ENCODE measurements at places on chromosomes 4 and X.

DNA sequence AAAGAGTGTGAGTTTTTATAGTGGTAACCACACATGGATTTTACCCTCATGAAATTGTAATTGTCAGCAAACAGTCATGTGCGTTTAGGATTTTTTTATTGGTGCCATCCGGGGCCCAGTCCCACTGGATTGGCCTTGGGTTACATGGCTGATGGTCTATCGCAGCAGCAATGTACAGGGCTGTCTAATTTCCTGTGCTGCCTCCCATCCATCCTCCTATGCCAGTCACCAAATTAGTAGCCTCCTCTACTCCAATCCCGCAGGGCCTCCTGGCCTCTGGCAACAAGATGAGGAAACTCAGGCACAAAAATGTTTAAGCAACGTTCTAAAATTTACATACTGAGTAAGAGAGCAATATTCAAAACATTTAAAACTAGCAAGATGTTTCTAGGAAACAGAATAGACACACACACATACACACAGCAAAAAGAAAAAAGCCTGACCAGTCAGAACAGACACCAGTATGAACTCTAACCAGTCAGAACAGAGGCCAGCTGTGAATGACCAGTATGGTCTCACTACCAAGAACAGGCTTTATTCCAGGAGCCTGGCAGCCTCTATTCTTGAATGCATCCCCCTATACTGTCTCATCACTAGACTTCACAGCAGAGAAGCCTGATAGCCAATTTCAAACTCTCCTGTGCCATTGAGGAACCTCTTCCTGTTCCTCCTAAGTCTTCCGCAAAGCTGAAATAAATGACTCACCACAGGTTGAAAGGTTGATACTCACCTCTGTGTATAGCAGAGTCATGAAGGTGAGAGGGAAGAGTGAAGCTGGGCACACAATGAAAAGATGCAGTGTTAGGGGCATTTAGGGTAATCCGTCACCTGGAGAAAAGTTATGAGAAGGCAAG lies 42.6 kb downstream of the CHRNA9 start:
- DNase-seq, result no peak

- no peak for DNase-seq
Observed at GRCh38 chr4:26964512-26964911, 103.9 kb downstream of the STIM2 start.

DNA sequence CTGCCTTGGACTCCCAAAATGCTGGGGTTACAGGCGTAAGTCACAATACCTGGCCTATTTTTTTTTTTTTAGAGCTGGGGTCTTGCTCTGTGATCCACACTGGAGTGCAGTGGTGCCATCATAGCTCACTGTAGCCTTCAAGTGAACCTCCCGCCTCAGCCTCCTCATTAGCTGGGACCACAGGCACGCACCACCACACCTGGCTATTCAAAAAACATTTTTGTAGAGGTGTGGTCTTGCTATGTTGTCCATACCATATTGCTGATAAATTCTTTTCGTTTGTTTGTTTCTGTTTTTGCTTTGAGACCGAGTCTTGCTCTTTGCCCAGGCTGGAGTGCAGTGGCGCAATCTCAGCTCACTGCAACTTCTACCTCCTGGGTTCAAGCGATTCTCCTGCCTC lies 21.6 kb downstream of the ENOPH1 start:
- no peak for DNase-seq

GRCh38 chr4:46648088-46648744 lies 258.3 kb upstream of the GABRA2 start:
- no peak for DNase-seq

GRCh38 chrX:101409043-101409442 lies 1.0 kb downstream of the HNRNPH2 start:
- DNase-seq, result no peak

GRCh38 chr4:7842384-7843279 lies 97.0 kb downstream of the AFAP1 start:
- no peak for DNase-seq

- no peak for DNase-seq
Observed at GRCh38 chr4:55837903-55838302, 15.5 kb upstream of the EXOC1 start.

- no peak for DNase-seq
Observed at GRCh38 chrX:18098763-18099162, 121.9 kb downstream of the BEND2 start.

DNA sequence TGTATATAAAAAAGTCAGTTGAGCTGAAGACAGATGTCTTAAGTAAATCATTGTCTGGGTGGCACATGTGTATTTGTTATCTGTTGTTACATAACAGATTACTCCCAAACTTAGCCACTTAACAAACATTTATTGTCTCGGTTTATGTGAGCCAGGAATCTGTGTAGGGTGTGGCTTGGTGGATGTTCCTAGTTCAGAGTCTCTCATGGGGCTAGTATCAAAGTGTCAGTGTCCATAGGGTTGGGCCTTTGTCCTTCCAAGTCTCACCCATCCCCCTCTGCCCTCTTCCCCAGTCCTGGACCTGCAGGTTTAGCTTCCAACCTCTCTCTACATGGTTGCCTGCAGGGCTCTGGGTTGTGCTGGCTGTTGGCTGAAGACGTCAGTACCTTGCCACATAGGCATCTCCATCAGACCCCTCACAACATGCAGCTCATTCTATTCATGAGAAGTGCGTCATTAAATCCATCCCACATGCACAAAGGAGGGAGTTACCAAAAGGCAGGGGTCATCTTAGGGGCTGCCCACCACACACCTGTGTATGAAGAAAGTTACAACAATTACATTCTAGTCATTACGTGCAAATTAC lies 127.5 kb downstream of the HS3ST1 start:
- DNase-seq, result no peak

DNA sequence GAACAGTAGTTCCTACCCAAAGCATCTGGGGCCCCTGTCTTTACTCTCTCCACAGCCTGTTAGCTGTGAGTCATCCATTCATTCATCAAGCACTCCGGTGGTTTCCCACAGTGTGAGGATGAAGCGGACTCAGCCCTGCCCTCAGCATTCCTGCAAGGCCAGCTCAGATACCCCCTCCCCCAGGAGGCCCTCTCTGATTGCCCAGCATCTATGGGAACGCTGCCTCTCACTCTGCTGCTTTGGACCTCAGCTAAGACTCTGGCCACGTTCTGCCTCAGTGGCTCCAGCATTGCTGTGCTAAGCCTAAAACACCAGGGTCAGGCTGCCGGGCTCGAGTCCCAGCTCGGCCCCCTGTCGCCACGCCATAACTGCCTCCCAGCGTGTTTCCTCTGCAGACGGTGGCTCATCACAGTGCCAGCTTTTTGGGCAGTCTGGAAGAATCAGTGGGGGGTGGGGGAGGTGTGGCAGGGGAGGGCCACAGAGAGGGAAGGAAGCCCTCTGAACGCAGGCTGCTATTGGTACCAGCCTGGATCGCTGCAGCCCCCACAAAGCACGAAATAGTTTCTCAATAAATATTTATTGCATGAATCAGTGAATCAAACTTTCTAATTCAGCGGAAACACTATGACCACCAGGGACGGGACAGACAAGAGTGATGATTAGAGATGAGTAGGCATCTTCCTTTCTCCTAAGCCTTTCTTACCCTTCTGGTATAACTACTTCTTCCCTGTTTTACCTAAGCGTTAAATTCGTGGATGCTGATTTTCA lies 74.4 kb downstream of the SORCS2 start:
- DNase-seq, result no peak

DNA sequence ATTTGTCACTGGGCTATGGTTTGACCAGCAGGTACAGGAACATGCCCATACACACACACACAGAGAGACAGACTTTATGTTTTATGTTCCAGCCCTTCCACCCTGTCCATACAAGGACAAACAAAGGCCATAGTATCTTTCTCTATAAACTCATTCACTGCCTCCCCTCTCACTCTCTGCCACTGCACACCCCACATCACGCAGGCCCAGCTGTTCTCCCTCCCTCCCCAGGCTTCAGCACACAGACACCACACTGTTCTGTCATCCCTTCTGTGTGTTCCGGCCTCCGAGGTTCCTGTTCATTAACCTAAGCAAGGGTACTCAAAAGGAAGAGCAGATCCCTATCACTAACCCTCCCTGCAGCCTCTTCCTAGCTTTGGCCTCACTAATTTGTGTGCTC lies 17.8 kb downstream of the LAS1L start:
- no peak for DNase-seq

DNA sequence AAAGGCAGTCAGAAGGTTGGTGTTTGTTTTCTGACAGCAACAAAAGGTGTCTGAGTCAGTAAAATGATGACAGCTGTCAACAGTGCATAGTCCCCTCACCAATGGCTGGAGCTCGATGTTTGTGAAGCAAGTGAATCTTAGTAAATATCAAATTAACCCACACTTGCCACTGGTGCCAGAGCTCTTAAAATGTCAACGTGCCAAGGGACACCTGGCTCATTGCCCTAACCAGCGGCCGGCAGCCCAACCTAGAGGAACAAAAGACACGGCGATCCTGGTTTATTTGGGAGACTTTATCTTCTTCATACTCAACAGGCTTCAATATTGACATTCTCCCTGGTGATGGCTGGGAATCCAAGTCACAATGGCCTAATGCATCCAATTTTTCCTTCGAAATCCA lies 143.4 kb downstream of the CPEB2 start:
- DNase-seq, result no peak

DNA sequence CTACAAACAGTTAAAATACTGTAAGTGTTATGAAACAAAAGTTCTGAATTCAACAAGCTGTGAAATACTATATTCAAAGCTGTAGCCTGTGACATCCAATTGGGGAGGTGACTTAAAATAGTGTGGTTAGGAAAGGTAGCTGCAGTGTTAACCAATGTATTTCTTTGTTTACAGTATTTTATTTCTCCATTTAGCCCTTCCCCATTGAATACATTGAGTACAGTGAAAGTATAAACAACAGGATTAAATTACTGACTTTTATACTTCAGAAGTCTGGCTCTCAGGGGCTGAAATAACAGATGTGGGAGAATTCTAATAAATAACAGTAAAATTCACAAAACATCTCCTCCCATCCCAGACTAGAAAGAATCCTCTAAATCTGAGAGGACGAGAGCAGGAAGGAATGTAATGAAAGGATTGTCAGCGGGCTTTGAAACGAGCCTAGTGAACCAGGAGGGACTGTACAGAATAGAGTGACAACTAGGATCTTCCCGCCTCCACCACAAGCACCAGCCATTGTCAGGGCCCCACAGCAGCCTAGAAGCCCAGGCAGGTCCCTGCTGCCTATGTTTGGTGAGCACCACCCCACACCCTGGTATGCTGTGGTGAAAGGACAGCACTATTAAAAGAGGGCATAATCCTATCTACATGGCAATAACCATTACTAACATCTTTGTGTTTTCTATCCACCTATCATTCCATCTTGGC lies 73.7 kb downstream of the SPCS3 start:
- DNase-seq, result no peak

DNA sequence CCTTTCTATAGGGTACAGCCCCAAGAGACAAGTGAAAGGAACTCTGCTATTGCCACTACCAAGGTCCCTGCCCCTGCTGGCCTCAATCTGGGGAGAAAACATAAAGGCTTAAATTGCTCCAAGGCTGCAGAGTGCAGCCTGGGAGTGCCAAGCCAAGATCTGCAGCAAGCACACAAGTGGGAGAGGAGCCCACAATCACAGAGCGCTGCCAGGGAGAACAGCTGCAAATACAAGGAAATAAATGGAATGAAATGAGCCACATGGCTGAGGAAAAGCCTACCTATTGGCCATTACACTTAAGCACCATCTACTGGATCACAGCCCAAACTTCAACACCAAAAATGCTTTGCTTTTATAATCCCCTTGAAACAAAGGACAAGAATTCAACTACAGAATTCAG lies 582.4 kb downstream of the FAM133A start:
- DNase-seq, result no peak

DNA sequence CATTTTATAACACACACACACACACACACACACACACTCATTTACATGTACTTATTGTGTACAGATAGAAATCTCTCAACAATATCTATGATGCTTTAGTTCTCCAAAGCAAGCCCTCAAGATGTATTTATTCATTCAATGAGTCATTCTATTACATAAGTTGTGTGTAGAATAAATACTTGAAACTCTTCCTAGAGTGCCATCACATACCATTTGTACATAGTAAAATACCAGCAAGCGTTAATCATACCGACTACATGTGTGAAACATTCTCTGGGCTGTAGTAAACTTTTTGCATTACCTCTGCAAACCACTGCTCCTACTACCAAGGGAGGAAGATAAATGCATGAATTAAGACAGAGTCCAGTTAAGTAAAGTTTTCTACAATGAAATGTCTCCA lies 70.9 kb downstream of the EPHA5 start:
- no peak for DNase-seq

DNA sequence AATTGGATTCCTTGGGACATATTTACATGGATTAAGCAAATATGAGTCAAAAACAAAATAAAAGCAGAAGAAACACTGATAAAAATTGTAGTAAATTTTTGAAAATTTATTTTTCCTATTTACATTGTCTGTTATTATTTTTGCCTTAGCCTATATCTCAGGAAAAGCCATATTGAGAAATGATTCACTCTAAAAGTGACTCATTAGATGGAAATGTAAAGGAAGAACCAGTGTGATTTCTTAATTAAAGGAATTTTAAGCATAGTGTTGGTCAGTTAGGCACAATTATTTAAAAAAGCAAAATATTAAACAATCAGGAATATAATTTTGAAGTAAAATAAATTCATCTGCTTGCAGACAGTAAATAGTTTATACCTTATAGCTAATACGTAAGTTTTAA lies 167.4 kb upstream of the NAP1L5 start:
- no peak for DNase-seq

GRCh38 chrX:131058136-131058868 lies at the start of gene ARHGAP36:
Gene ARHGAP36, plus strand, starts transcription at chrX:131058346. Its CDS starts 23,320 bp downstream, at chrX:131081666.
- no peak for DNase-seq

- DNase-seq, result no peak
Observed at GRCh38 chrX:118948270-118948669, 26.1 kb upstream of the LONRF3 start.

GRCh38 chrX:48989483-48989882 lies 12.6 kb downstream of the GRIPAP1 start:
- no peak for DNase-seq

DNA sequence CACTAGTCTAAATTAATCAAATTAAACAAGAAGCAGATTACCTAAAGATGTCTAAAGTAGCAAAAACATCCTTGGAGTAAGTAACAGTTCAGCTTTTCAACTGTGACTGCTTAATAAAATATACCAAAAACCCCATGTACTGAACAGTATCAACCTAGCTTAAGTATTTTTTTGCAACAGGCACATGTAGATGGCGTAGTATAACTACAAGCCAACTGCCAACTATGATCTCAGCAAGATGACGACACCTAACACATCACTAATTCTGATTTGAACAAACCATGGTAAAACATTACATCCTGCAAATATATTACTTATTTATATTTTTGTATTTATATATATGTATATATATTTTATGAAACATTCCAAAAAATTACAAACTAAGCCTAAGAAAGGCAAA lies 24.5 kb downstream of the DHX15 start:
- DNase-seq, result no peak

DNA sequence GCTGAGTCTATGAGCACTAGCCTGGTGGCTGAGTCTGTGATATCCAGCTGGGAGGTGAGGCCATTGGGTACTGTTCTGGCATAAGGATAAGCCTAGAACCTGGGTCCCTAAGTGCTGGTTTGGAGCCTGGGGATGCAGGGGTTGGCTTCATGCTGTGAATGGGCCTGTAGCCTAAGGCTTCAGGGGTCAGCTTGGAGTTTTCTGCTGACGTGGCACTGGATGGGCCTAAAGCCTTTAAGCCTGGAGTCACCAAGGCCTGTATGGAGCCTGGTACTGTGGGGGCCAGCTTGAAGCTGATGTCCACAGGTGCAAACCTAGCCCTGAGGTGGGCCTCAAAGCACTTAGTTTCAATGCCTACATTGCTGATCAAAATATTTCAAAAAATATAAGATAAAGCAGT lies 979.6 kb upstream of the POU3F4 start:
- DNase-seq, result no peak

- DNase-seq, result no peak
Observed at GRCh38 chr4:99637174-99637573, 20.5 kb downstream of the C4orf54 start.

GRCh38 chrX:57930051-57930450 lies 19.8 kb upstream of the ZXDA start:
- no peak for DNase-seq

Data from vagina (tissue), 2 donors.